Uterus (tissue), 4 donors: ENCODE measurements at places on chromosomes 5 and 9. TPM values are rescaled to one million over a fixed set of nuclear protein-coding genes. Genes with fewer than 3 reads are reported as not detected.

SHISAL2B gene
- not detected for total RNA-seq

IFNB1 gene
- not detected for total RNA-seq

PCDHA1 gene
- total RNA-seq: not detected

GAS1 gene
- 217 TPM for total RNA-seq

FOXD4L4 gene
- 0.35 TPM for total RNA-seq

NEUROG1 gene
- total RNA-seq: not detected
